ENCODE measurements at places on chromosomes 13 and 19.
A peak's percentile ranks its signal among the peaks of the same experiment; 100 is the strongest.

DNA sequence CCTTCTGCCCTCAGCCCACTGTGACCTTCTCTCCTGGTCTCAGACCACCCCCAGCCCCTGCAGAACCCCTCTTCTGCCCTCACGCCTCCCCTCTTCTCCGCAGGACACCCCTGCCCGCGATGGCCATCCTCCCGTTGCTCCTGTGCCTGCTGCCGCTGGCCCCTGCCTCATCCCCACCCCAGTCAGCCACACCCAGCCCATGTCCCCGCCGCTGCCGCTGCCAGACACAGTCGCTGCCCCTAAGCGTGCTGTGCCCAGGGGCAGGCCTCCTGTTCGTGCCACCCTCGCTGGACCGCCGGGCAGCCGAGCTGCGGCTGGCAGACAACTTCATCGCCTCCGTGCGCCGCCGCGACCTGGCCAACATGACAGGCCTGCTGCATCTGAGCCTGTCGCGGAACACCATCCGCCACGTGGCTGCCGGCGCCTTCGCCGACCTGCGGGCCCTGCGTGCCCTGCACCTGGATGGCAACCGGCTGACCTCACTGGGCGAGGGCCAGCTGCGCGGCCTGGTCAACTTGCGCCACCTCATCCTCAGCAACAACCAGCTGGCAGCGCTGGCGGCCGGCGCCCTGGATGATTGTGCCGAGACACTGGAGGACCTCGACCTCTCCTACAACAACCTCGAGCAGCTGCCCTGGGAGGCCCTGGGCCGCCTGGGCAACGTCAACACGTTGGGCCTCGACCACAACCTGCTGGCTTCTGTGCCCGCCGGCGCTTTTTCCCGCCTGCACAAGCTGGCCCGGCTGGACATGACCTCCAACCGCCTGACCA, 3.3 kb downstream of the LRFN3 start:
- no peak for DNase-seq

- DNase-seq: no peak
Measured at GRCh38 chr19:44602081-44602480, 11.3 kb upstream of the IGSF23 start.

DNA sequence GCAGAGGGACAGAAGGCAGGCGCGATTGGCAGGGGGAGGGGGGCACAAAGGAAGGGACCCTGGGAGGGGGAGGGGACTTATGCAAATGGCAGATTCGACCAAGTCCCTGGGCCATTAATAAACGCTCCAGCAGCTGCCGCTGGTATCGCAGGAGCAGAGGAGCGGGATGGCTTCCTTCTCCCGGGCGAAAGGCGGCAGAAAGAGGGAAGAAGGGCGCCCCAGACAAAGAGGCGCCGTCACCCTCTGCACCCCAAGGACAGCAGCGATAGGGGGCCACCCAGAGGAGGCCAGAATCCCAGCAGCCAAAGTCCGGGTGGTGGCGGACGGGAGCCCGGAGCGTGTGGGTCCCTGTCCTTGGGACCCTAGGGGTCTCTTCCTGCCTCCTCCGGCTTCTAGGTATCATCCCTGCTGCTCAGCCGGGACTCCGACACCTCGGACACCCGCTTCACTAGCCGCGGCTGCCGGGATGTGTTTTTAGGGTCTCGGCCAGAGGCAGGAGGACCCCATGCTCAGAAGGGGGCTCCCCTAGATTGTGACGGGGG, 1.9 kb downstream of the PTPRS start:
- DNase-seq: no peak

DNA sequence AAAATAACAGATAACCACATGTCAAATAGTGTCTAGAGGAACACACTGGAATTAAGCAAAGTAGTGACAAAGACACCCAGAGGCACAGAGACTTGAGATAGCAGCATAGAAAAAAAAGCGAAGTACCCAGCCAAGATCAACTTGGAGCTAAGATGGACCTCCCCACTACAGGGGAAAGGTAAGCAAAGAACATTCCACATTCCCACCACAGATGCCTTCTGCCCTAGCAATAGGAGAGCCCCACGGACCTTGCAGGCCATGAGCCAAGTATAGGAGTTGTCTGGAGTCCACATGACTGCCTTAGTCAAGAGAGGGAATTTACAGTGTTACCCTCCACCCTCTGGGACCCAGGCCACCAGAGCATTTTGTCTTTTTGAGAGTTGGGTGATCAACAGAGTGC, 110.7 kb upstream of the SPRY2 start:
- no peak for DNase-seq

- peak; percentile 44 for DNase-seq
Measured at GRCh38 chr13:48126944-48127830, 32.3 kb upstream of the MED4 start.

- no peak for DNase-seq
Measured at GRCh38 chr19:54492568-54492967, 10.1 kb upstream of the LAIR2 start.

GRCh38 chr19:2186071-2186846, 22.5 kb downstream of the DOT1L start:
- DNase-seq: no peak

DNA sequence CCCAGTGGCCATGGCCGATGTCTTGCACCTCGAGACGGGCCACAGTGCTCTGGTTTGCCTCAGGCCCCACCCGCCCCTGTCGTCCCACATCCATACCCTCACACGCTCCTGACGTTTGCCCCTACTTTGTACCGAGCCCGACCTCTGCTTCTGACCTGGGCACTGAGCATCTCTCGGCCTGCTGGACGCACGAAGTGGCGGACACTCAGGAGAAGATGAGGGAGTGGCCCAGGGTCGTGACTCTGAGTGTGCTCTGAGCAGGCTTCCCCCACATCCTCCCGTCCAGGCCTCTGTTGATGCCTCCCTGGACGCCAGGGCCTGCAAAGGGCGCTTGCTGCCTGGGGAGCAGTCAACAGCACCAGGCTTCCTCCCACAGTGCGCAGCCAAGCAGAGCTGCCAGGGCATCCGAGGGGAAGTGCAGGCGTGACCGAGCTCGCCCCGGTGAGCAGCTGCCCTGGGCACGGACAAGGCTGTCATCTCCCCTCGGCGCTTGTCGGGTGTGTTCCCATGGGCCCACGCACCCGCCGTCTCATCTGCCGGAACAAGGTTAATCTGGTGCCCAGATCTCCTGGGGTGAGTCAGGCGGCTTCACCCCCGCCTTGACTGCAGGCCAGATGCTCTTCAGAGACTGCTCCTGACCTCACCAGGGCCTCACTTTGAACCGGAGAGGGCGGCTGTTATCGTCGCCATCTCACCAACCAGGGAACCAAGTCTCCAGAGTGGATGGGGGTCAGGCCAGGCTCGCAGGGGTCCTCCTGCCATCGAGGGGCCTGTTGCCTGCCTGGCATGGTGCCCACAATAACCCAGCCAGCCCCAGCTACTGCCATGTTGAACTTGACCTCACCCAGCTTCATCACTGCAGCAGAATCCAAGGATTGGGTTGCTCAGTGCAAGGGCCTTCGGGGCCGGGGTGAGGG, 27.2 kb downstream of the COMP start:
- no peak for DNase-seq

DNA sequence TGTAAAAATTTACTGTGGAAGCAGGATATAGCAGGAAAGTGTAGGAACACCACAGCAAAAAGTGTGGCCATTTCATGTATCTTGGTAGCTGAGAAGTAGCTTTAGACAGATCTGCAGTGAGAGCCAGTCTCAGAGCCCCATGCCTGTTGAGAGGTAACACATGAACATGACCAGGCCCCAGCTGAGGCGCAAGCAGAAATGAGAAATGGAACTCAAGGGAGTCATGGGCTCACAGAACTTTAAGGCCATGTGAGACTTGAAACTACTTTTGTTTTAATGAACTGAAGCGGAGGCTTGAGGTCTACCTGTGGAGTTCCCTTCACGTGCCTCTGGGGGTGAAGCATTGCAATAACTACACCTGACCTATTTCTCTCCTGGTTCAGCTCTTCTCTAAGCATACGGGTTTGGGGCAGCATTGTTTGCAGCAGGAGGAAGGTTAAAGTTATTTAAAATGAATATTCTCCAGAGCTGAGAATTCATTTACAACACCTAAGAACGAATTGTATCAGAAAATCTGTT, 3.3 kb downstream of the MYO16 start:
- DNase-seq: no peak

DNA sequence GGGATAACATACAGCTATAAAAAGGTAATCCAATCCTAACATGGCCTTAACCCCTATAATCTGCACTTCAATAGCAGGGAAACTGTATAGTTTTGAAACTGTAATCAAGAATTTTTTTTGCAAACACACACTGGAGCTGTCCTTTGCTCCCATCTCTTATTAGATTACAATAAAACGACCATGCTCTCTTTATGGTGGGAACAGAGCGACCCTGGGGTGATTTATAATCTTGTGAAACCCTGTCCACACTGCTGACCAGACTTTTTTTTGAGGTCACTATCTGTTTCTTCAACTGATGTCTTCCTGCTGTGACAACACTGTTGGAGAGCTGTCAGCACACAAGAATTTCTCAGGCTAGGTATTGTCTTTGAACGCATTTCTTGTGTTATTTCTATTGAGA, 35.3 kb downstream of the DACH1 start:
- no peak for DNase-seq

GRCh38 chr19:4016903-4017638, 9.5 kb downstream of the PIAS4 start:
- DNase-seq: no peak

DNA sequence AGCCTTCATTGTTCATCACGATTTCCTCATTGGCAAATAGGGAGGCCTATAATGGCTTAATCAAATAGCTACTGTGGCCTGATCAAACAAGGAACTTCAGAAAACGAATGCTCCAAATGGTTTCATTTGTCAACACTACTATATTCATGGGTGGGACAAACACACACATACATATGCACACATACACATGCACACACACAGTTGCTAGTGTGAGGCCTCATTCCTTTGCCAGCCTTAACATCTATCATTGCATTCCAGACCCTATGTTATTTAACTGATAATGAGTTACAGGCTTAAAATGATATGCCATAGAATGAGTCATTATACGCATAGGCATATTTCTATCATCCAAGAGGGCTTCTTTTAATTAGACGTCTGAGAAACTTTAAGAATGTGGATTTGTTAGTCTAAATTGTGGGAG, 140.2 kb downstream of the KLF5 start:
- no peak for DNase-seq

DNA sequence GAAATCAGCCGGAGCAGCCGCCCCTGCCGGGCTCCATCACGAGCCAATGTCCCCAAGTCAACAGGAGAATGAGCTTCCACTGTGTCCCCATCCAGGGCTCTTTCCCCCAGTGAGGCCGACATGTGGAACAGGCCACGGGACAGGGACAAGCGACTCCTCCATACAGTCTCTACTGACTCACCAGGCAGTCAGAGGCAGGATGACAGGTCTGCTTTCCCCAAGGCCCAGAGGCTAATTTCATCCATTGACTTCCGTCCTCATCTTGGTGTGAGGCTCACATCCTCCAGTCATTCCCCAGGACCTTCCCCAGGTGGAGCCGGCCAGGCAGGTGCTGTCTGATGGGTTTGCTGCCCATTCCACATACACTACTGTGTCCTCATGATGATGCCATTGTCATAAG, 3.5 kb downstream of the CEACAM6 start:
- no peak for DNase-seq

GRCh38 chr19:7386308-7386707, 37.6 kb downstream of the ARHGEF18 start:
- no peak for DNase-seq

- no peak for DNase-seq
Measured at GRCh38 chr13:20776751-20777150, 3.0 kb upstream of the EEF1AKMT1 start.

DNA sequence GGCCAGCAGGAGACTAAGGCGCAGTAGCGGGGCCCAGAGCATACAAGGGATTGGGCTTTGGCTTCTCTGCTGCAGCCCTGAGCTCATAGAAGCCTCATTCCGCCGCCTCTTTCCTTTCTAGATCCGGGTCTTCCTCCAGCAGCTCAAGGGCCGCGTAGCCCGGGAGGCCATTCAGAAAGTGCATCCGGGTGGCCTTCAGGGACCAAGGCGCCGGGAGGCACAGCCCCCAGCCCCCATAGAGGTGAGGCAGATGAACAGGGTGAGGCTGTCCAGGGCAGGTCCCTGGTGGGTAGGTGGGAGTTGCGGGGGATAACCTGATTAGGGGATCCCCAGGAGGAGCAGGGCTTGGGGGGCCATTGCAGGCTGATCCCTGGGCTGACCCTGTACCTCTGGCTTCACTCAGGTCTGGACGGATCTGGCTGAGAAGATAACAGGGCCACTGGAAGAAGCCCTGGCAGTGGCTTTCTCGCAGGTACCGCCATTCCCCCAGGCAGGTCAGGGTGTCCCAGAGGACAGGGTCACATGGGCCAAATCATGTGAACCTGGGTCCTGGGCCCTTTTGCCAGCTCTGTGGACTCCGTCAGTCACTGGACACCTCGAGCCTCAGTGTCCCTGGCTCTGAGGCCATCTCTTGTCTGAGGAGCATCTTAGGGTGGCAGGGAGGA, 1.3 kb downstream of the SNAPC2 start:
- no peak for DNase-seq

DNA sequence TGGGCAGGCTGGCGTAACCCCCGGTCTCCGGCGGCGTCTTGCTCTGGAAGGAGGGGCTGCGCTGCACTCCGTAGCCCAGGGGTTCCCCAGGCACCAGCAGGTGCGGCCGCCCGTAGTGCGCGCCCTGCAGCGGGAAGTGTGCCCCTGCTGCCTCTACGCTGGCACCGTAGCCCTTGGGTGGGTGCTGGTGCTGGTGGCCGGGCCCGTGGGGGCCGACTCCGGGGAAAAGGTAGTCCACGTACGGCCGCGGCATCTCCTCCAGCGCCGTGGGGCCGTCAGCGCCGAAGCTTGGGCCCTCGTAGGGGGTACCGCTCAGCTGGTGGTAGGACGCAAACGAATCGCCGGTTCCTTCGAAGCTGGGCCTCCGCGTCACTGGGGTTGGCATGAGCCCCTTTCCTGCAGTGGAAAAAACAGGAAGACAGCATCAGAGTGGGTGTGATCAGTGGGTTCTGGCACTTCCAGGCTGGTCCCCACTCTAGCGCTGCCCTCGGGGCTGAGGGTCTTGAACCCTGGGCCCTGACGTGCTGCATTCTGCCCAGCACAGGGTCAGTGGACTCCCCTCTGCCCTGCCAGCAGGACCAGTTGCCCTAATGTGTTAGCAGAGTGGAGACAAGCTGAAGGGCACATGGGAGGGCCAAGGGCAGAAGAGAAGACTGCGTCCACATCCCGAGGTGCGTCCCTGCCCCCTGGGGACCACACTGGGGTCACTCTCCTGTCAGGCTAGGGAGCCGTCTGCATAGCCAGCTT, 72.3 kb downstream of the LATS2 start:
- no peak for DNase-seq

GRCh38 chr13:45953082-45953481, 99.5 kb downstream of the ZC3H13 start:
- no peak for DNase-seq

DNA sequence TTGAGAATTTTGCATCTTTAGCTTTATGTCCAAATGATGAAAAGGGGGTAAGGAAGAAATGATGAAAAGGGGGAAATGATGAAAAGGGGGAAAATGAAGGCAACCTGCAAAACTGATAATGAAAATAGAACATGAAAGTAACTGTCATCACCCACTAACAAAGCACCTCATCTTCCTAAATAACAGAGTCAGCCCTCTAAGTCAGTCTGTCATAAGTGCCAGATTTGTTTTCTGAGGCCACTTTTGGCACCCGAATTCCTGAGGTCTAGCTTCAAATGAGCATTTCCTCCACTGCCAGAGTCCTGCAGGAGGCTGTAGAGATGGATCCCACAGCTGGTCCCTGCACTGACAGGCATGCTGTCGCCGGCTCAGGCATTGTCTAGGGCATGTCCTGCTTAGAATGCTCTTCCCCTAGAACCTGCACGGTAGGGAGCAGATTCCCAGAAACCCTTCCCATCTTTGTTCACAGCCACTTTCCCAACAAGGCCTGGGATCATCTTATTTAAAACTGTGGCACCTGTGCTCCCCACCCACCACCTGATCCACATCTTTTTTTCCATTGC, 25.3 kb downstream of the RAP2A start:
- no peak for DNase-seq

- DNase-seq: no peak
Measured at GRCh38 chr19:19742773-19743172, 9.9 kb upstream of the ZNF14 start.

Measured in activated T-cell treated with anti-CD3 and anti-CD28 coated beads, Interleukin-2, amount 50 U/mL, for 1 hour (primary cell).